ENCODE measurements at places on chromosomes 11 and 22. TPM values are rescaled to one million over a fixed set of nuclear protein-coding genes. Genes with fewer than 3 reads are reported as not detected.

DNA sequence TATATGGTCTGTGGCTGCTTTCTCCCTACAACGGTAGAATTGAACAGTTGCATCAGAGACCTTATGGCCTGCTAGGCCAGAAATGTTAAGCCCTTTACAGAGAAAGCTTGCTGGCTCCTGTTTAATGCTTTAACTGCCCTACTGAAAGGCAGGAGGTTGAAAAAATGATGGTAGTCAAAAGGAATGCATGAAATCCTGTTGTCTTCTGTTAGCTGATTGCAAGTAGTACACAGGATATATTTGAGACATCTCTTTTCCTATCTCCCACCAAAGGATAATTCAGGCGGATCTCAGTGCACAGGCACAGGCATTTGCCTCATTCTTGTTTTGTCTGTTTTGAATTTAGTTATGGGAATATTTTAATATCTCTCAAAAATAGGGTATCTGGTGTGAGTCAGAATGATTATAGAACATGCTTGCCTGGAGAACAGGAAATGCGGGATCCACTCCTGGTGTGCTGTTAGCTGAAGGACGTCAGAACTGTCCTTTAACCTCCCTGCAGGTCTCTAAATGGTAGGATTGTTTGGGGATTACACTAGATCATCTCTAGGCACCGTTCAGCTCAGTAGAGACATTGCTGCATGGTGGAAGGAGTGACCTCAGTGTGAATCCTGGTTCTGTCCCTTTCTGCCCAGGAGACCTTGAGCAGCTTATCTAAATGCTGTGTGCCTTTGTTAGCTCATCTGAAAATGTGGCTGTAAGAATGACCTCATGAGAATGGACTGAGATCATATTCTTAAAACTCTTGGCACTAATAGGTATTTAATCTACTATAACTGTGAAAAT is 49.5 kb downstream of the PACS1 start:
- no peak for DNase-seq

DNA sequence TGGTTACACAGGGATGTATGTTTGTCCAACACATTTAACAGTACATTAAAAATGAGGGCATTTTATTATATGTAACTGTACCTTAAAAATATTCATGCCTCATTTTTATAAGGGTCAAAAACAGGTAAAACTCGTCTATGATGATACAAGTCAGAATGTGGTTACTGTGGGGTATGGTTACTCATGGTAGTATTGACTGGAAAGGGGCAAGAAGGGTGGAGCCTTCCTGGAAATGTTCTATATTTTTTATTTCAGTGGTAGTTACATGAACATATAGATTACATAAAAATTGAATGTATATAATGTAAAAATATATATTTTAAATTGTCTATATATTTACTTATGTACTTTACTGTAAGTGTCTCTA is 99.8 kb downstream of the STIM1 start:
- DNase-seq, result no peak

- DNase-seq, result no peak
Observed at GRCh38 chr11:99571094-99571493, 550.3 kb downstream of the CNTN5 start.

GRCh38 chr22:37492428-37493344 is 6.5 kb upstream of the MFNG start:
- peak; percentile 93 for DNase-seq

- DNase-seq, result no peak
Observed at GRCh38 chr11:133619973-133620372, 87.7 kb upstream of the OPCML start.

DNA sequence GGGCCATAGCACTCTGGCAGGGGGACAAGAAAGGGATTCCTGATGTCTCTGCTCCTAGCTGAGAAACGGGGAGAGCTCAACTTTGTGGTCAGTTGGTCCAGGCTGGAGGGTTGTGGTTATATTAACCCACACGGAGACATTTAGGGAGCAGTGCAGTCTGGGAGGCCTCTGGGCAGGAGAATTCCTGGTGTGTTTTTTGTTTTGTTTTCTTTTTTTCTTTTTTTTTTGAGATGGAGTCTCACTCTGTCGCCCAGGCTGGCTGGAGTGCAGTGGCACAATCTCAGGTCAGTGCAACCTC is 88.0 kb upstream of the SHISAL1 start:
- no peak for DNase-seq

DNA sequence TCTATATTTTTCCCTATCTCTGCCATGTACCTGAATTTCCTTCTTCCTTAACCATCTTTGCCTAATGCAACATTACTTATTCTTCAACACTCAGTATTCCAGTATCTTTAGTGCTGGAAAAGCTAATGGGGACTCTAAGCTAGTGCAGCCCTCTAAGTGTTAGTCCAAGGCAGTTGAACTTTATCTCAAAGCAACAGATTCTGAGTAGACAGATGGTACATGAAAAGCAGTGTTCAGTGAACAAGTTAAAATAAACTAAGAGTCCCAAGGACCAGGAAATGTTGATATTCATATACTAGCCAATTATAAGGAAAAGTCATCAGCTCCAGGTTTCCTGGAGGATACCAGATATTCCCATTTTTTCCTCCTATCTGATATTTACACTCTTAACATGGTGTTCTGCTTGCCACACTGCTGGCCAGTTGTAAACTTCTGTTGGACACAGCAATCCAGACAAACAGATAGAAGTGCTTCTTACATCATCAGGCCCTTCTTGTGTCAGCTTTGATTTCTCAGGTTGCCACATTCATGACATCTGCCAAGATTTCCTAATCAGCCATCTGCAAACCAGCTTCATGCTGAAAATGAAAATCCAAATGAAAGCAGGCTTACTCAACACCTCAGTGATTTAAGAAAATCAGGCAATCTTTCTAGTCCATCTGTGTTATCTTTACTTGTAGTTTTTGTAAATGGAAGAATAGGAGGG is 255.9 kb upstream of the POU2AF2 start:
- no peak for DNase-seq

GRCh38 chr22:45881524-45881875 is 95.5 kb downstream of the WNT7B start:
- peak; percentile 36 for DNase-seq

DNA sequence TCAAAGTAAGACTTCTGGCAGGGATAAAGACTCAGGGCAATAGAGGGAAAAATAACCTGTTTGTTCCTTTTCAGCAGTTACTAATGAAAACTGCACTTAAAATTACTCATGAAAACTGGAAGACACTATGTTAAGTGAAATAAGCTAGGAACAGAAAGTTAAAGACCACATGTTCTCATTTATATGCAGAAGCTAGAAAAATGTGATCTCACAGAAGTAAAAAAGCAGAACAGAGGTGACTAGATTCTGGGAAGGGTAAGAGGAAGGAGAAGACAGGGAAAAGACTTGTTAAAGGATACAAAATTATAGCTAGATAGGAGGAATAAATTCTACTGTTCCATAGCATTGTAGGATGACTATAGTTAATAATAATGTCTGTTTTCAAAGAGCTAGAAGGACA is 22.2 kb downstream of the HPS5 start:
- no peak for DNase-seq

SLC15A3 gene
- 2.7 TPM for total RNA-seq

FJX1 gene
- 20.6 TPM for total RNA-seq

ADAMTS15 gene
- total RNA-seq, result 1.1 TPM
